ENCODE measurements at places on chromosomes 7 and 10. TPM values are rescaled to one million over a fixed set of nuclear protein-coding genes. Genes with fewer than 3 reads are reported as not detected.

GRCh38 chr10:83553366-83553765 is 585.9 kb upstream of the GHITM start:
- no peak for DNase-seq

- no peak for DNase-seq
Measured at GRCh38 chr7:128151635-128152034, 89.4 kb upstream of the LEP start.

- DNase-seq, result no peak
Measured at GRCh38 chr10:46227936-46228562, 58.7 kb upstream of the ANTXRL start.

GRCh38 chr10:88110355-88110754 is 246.9 kb downstream of the PTEN start:
- no peak for DNase-seq

- peak; percentile 68 for DNase-seq
Measured at GRCh38 chr7:27697861-27698430, 35.3 kb upstream of the HIBADH start.

- DNase-seq, result no peak
Measured at GRCh38 chr10:17109475-17110207, 20.0 kb downstream of the CUBN start.

DNA sequence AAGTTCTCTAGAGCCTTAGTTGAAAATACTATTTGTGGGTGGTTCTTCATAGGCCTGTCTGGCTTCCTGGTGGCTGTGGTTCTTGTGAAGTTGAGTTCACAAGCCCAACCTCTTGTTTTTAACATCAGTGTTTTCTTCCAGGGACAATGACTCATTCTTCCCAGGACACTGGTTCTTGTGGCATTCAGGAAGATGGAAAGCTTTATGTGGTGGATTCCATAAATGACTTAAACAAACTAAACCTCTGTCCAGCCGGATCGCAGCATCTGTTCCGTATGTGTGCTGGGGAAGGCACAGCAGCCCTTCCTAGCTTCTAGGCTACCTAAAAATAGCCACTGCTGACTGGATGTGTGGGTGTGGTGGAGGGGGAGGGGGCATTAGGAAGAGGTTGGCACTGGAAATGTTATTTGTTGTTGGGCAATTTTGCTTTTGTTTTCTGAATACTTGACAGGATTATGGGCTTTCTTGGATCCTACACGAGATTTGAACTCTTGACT is 3.9 kb downstream of the LSMEM1 start:
- no peak for DNase-seq

DNA sequence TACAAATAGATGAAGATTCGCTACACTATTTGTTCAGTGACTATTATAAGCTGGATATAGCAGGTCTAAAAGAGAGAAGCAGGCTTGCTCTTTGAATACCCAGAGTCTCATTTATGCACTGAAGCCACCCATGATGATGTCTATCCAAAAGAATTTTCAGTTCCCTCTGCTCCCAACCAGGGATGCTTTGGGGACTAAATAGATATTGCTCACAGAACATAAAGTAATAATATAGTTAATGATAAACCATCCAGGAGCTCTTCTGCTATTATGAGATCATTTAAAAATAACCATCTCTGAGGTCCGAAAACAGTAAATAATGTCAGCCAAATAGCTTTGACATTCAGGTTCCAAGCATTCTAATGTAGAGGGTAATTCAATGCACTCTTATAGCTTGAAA is 875.4 kb downstream of the SORCS3 start:
- DNase-seq, result no peak

DNA sequence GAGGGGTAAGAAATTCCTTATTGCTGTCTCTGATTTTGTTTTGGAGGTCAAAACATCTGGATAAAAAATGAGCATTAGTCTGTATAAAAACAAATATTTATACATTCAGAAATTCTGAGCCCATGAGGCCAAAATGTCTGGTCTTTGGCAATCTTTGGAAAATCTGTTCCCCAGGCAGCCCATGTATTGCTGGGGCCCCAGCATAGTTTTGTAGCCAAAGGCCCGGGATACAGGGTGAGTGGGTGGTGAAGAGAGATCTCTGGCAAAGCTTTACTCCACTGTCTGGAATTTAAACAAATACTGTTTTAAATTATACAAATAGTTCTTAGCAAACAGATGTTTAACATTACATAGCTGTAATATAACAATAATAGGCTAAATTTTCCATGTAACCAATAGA is 134.7 kb upstream of the GALNT17 start:
- no peak for DNase-seq

DNA sequence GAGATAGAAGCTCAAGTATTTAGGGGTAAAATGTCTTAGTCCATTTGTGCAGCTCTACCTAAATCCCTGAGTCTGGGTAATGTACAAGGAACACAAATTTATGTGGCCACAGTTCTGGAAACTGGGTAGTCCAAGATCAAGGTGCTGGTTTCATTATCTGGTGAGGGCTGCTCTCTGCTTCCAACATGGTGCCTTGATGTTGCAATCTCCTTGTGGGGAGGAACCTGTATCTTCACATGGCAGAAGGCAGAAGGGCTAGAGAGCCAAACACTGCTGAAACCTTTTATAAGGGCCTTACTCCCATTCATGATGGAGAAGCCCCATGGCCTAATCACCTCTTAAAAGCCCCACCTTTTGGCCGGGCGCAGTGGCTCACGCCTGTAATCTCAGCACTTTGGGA is 8.7 kb upstream of the BAZ1B start:
- no peak for DNase-seq

CTBP2 gene
- total RNA-seq, result 31.3 TPM

DNA sequence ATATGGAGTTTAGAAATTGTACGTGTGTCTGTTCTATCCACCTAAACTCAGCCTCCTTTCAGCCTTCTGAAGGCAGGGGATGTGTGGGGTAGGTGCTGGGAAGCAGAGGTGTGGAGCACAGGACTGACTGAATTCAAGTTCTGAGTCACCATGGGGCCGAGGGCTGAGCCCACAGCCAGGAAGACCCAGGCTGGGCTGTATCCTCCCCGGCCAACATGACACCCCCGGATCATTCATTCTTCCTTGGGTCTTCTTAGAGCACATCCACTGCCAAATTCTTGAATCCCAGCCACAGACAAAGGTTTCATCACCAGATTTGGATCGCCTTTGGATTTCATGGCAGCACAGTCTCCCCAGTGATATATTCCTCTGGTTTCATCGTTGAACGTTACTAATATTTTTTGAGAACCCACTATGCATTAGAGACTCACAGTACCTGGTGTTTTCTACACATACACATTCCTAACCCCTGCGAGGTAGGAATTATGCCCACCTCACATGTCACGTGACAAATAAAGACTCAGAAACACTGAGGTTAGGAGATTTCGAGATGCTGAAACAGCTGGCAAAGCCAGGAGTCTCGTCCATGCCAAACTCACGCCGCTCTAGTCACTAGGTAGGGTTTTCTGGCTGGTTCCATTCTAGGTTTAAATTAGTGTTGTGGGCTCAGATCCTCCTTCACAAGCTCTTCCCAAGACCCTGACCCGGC is 26.9 kb downstream of the CCDC3 start:
- no peak for DNase-seq

TMEM139 gene
- total RNA-seq, result 14.8 TPM

GRCh38 chr10:21797533-21797932 is 206.0 kb downstream of the DNAJC1 start:
- DNase-seq, result no peak

GRCh38 chr10:71611131-71611530 is 108.4 kb downstream of the C10orf105 start:
- DNase-seq, result no peak

DNA sequence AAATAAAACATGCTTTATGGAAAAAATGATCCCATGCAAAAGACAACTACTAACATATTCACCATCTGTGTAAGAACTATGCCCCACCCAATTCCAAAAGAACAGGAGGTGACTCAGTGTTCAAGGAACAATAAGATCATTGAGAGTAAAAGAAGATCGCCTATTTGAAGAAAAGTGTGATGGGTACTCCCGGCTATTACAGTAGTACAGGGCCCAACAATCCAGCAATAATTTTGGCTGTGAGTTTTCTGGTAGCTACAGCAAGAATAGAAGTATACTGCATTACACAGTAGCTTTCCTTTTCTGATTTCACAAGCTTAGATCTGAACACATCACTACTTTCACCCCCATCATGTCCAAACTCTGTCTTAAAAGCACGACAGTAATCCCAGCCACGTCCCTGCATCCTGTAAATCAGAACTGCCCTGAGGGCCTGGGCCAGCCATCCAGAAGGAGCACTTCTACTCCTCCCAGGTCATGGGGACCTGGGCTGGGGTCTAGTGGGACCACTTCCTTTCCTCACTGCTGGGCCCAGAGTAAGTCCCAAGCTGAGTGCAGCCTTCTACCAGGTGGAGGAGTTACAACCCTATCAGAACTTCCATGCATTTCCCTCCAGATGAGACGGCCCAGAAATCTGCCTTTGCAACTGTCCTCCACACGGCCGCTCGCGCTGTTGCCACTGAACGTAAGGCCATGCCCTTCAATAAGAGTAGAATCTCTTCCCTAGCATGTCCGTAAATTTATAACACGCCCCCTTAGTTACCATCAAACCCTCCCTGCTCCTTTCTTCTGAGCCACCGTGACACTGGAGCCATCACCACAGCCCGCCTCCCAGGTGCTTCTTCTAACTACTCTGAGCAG is 7.9 kb downstream of the ESYT2 start:
- no peak for DNase-seq

GRCh38 chr10:52483587-52483986 is 169.5 kb downstream of the DKK1 start:
- DNase-seq, result no peak

DNA sequence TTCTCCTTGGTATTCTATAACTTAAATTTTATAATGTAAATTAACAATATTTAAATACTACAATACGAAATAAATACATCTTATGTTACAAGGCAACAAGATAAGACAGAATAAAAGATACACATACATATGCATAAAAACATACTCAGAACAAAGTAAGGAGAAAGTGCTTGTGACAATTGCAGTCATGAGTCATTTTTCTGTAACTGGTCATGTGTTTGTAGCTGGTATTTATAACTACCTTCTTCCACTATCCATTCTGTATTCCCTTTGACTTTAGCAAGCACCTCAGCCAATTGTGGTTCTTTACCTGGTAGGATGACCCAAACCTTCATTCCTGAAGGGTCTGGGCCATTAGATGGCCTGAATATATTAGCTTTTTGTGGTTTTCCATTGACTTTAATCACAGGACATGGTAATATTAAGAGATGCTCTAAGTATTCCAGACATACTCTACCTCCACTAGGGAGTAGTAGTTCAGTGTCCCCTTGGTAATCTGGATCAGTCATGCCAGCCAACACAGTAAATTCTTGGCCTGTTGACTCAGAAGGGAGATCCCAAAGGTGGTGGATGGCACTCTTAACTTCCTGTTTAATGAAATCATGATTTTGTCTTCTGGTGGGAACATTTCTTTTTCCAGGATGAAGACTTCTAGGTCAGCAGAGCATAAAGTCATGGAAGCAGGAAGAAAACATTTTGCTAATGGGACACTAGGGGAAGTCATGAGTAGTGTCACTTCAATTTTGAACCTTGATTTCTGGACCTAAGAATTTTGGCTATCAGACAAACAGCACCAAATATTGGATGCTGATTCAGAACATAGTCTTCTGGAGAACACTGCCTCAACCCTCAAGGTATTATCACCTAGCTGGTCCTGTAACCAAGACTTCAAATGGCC is 733.7 kb upstream of the IGFBP3 start:
- no peak for DNase-seq

UTF1 gene
- total RNA-seq, result not detected

GRCh38 chr10:133116455-133116854 is 28.7 kb downstream of the ADGRA1 start:
- DNase-seq, result no peak

- DNase-seq, result peak; percentile 82
Measured at GRCh38 chr7:4715410-4715776, 33.3 kb downstream of the FOXK1 start.

DNA sequence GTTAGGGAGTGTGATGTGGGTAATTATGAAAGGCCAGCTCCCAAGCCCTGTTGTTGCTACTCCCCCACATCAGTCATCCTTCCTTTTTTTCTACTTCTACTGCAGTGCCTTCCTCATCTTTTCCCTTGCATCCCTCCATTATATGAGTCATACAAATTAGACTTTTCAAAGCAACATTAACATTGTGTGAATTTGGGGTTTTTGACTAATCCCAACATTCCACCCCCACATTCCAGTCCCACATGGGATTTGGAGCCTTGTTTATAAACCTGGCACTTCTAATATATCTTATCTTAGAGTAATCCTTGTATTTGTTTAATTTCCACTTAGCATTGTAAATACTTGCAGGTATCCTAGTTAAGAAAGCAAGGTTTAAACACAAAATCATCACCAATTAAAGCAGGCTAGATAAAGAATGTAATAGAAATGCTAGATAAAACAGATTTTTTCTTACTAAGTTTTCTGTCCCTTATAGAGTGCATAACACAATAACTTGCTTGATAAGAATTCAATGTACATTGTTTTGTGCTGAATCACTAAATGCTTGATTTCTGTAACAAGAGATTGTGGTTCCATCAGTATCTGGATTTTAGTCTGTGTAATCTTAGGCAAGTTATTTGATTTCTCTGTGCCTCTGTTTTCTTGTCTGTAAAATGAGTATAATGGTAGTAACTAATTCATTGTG is 165.8 kb downstream of the CFTR start:
- no peak for DNase-seq

GRCh38 chr10:79274279-79275104 is 72.8 kb upstream of the PPIF start:
- peak; percentile 92 for DNase-seq

MYH16 gene
- total RNA-seq, result not detected

DNA sequence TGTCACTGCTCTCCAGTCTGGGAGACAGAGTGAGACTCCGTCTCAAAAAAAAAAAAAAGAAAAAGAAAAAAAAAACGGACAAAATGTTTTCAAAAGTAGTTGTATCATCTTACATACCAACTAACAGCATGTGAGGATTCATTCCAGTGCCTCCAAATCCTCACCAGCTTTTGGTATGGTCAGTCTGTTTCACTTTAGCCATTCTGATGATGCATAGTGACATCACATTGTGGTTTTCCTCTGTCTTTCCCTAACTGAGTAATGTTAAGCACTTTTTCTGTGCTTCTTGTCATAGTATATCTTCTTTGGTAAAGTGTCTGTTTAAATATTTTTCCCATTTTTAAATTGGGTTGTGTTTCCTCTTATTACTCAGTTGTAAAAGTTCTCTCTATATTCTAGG is 251.4 kb upstream of the CTBP2 start:
- no peak for DNase-seq

DNA sequence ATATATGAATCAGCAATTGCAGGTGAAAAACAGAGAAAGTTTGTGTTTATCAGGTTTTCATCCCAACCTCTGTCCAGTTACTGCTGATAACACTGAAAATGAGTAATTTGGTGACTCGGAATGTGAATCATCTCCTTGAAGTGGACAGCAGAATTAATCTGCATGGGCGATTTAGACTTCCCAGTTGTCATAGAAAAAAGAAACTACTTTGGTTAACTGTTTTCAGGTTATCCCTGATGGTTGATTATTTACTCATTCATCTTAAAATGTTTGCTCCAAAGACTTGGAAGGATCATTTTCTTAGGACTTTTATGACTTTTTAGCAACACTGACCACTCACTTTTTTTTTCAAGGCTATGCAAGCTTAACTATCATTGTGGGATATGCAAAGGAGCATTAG is 504.1 kb upstream of the ANKRD30A start:
- no peak for DNase-seq
